Activated T-cell treated with anti-CD3 and anti-CD28 coated beads for 1 hour (primary cell): ENCODE measurements at places on chromosomes 13 and 19.

- DNase-seq = no peak
Measured at GRCh38 chr13:111623743-111624505, 303.5 kb downstream of the TEX29 start.

- no peak for DNase-seq
Measured at GRCh38 chr19:51107406-51108065, 673 bp downstream of the CTU1 start.

GRCh38 chr19:33868788-33869412 is 72.2 kb downstream of the KCTD15 start:
- no peak for DNase-seq

DNA sequence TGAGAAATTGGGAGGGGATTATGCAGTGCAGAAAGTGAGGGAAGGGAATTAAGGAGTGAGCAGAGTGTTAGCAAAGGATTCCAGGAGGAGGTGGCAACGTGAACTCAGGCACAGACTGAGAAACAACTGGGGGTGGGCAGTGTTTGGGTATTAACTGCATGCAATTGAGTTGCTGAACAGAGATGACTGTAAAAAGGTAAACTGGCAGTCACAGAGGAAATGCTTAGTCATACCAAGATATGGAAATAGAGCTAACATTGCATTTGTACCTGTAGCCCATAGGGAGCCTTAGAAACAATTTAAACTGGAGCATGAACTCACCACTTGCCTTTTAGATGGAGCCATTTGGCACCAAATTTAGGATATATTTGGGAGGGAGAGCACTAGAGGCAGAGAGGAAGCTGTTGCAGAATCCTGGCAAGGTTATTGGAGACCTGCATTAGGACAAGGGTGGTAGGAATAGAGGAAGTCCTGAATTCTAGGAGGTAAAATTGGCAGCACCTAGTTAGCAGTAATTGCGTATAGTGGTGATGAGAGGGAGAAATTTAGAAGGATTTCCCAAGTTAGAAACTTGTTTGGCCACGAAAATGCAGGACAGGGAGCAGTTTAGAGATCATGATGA is 100.6 kb upstream of the FRY start:
- DNase-seq = no peak

- no peak for DNase-seq
Measured at GRCh38 chr13:100336795-100337516, 248.1 kb downstream of the PCCA start.

DNA sequence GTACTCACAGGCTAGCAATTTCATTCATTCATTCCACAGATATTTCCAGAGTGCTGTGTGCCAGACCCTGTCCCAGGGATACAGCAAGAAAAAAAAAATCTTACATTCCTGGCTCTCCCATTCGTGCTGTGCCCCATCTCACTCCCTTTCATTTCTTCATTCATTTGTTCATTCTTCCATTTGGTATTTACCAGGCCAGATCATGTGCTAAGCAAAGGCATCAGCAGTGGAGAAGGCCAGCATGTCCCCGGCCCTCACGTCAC is 2.3 kb downstream of the MAP3K10 start:
- DNase-seq = no peak

DNA sequence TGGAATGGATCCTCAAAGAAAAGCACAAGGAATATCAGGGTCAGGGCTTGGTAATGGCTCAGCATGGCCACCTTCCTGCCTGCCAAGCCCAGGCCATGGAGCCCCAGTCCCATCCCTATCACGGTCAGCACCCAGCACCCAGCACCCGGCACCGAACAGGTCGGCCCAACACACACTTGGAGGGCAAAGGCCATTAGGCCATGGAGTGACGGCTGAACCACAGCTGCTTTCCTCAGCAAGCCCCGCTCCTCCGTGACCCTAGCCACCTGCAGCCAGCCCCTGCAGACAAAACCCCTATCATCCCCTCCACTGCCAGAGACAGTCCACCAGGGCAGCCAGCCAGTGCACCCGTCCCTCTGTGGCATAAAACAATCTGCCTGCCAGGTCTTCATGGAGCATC is 20.6 kb downstream of the PEPD start:
- no peak for DNase-seq

- DNase-seq = no peak
Measured at GRCh38 chr19:34172661-34173192, 423 bp downstream of the LSM14A start.

DNA sequence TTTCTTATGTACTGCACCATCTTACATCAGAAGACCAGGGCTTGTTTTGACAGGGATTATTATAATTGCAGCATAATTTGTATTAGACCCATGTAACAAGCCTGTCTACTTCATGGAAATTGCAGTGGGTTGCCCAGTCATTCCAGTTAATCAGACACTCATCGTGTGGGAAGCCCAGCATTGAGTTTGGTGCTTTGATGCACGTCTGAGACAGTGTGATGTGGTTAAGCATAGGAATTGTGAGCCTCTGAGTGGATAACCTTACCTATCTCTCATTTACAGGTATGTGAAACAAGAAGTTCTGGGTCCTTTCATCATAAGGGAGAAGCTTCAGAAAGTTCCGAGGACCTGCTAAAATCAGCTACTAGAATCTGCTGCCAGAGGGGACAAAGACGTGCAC is 12.8 kb downstream of the RGCC start:
- no peak for DNase-seq

GRCh38 chr13:97429681-97430081 is 4.3 kb upstream of the RAP2A start:
- no peak for DNase-seq

DNA sequence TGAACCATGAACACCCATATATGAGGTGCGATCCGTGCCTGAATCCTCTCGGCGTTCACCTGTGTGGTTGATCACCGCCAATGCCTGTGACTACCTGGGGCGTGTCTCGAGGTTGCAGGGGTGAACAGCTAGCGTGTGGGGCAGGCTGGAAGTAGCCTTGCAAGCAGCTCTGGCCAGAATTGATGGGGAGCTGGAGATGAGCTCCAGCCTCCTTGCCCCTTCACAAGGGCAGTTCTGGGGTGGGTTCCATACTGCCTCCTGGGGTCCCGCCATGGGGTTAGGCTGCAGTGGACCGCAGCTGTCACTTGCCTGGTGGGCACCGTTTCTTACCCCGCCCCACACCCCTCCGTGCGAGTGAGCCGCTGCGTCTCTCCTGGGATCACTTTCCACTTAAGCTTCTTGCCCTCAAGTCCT is 154.5 kb upstream of the SOX1 start:
- DNase-seq = no peak

- DNase-seq = no peak
Measured at GRCh38 chr19:50666346-50667176, 17.3 kb downstream of the C19orf81 start.

GRCh38 chr13:41130356-41130755 is 2.2 kb downstream of the KBTBD6 start:
- DNase-seq = no peak

DNA sequence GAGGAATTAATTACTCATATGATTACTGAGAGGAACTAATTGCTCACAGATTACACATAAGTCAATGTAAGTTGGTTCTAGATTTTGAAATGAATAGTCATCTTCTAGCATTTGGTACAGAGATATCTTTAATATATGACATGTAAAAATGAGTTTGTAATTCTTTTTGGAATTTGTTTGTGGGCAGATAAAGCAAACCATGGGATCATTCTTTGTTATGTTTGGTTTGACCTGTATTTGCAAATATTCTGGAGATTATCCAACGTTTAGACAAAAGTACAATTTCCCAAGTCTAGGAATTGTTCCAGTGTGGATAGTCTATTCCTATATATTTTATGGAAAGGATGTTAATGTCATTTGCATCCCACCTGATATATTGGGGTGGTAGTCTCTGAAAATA is 309.6 kb upstream of the EDNRB start:
- DNase-seq = no peak

DNA sequence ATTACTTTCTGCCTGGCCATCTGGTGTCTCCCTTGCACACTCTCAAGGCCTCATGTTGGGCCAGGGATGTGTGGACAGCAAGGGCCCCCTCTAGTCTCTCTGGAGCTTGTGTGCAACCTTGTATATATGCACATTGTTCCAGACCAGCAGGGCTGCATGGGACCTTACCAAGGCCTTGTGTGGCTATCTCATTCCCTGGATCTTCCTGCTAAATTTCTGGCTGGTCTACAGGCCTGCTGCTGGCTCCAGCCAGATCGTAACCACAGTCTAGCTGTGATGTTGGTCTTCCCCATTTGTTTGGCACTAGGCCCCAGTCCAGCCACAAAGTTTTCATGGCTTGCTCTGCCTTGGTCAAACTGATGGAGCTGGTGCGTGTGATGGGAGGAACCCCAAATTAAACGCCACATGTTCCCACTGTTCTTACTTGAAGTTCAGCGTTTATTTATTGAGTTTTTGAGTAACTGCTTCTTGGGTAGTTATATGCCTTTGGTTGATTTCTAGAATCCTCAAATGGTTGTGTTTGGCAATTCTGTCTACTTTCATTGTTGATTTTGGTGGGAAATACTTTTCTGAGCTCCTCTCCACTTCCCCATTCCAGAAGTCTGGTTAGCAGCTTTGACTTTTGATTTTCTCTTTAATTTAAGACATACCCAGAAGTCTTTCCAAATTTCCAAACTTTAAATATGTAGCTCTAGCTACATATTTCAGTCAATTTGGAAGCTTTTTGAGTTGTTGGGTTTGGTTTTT is 56.4 kb downstream of the SIPA1L3 start:
- no peak for DNase-seq

GRCh38 chr13:108915634-108916512 is 286.5 kb downstream of the MYO16 start:
- DNase-seq = peak; percentile 58

DNA sequence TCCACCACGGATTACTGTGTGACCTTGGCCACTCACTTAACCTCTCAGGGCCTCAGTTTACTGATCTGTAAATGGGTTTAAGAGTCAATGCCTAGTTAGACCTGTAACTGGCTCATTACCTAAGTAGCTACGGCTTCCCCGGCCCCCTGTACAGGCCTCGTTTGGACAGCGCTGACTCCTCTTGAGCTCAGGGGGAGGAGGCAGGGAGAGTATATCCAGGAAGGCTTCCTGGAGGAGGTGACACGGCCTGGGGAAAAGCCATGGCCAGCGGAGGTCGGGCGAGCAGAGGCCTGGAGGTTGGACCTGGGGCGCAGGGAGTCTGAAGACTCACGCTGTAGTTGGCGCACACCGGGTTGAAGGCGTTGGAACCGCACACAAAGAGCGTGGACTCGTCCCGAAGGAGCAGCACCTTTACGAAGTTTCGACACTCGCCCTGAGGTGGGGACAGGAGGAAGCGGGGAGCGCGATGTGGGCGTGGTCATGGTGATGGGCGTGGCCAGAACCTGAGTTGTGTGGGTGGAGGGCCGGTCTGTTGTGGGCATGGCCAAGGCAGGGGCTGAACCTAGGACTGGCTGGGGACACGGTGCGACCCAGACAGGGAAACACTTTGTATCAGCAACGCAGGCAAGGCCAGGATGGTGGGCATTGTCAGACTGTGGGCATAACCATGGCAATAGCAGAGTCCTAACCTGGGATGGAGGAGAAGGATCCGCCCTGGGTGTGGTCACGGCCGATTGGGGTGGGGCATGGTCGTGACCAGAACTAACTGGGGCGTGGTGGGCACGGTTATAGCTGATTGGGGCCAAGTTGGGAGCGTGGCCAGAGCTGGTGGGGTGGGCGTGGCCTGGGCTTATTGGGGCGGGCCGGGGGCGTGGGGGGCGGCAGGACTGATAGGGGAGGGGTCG is 3.6 kb downstream of the SEMA6B start:
- DNase-seq = no peak

GRCh38 chr13:88461272-88462009 is 790.3 kb downstream of the SLITRK5 start:
- DNase-seq = no peak

GRCh38 chr13:28624707-28625432 is 34.1 kb upstream of the POMP start:
- DNase-seq = no peak

- no peak for DNase-seq
Measured at GRCh38 chr13:32257649-32258048, 57.5 kb downstream of the ZAR1L start.

- no peak for DNase-seq
Measured at GRCh38 chr19:35432911-35433310, 15.1 kb upstream of the FFAR2 start.

DNA sequence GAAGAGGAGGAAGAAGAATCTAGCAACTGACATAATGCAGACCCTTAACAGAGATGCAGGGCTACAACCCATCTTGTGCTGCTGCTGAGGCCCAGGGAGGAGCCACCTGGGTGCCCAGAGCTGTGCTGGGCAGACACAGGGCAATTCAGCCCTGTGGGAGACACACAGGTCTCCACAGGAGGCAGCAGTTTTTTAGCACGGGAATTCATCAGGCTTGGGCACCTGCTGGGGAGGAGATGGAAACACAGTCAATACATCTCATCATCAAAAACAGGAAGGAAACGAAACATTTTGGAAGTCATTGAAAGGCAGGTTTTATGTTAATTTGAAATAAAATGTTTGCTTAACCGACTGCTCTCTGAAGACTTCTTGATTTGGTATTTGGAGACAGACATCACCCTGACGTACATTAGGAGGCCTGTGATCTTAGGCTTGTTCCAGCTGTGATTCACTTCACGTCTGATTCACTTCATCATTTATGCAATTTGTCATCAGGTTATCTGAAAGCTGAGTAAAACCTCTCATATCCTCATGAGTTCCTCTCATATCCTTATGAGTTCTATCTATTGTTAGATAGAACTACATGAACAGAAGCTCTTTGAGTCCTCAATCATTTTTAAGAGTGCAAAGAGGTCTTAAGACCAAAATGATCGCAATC is 77.4 kb downstream of the CYSLTR2 start:
- no peak for DNase-seq

DNA sequence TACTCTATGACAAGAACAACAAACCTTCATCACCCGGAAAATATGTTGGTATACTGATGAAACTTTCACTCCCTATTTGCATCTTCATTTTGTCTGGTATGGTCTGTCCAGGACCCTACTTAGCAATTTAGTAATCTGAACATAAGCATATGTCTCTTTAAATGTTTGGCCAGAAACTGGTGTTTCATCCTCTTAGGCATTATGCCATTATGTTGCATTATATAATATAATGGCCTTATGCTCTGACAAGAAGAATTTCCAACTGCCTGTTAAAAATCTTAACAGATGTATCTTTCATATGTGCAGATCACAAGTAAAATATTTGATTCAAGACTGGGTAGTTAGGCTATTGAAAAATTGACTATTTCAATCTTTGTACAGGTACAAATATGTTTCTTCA is 610.6 kb upstream of the PRR20A start:
- DNase-seq = no peak

DNA sequence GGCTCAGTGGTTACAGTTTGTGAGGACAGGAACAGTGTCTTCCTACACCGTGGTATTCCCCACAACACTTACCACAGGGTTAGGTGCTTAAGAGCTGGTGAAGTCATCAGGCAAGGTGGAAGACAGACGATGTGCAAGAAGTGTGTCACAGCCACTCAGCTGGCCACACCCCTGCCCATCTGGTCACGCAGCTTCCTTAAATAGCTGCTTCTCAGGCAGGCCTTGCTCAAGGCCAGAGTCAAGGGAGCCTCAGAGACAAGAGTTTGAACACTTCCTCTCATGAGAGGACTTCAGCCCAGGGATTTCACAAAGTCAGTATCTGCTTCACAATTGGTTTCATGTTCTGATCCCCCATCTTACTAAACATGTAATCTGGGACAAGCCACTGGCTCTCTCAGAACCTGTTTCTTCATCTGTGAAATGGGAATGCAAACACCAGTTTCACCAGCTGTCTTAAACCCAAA is 80.3 kb upstream of the FRY start:
- DNase-seq = no peak
